ENCODE measurements at places on chromosomes 6 and 20.

- no peak for DNase-seq
Measured at GRCh38 chr20:41320976-41321375, 3.4 kb upstream of the ZHX3 start.

GRCh38 chr6:162940426-162940825 lies 212.7 kb downstream of the PACRG start:
- DNase-seq, result no peak

DNA sequence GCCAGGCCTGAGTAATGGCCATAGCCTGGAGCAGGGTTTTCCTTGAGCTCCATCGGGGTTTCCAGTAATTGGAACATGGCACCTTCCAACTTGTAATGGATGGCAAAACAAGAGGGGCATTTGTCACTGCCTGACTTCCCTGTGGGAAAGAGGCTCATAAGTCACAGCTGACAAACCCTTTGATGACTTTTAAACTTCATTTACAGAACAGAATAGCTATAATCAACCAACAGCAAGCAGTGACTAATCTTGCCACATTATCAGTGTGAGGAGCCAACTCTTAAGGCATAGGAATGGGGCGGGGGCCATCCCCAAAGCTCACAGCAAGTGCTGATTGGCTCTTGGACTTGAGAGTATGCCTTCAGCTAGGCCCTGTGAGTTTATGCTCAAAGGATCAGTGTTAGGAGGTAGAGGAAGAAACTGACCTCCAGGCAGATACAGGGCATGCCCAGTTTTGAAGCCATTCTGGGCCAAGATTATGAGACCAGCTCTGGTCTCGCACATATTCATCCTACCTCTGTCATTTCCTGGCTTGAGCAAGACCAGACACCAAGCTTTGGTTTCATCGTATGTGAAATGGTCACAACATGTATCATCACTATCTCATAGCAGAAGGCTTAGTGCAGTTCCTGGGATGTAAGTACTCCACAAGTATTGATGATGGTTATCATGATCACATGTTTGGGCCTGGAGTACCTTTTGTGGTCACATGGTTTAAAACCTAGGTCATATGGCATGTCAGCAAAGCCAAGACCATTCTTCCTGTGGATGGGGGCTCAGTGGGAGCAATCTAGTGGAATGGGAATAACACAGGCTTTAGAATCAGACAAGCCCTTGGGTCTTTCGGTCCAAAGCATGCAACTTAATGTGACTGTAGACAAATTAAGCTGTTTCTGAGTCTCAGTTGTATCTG lies 49.2 kb downstream of the EIF2S2 start:
- no peak for DNase-seq

GRCh38 chr20:45052698-45053429 lies 48.1 kb downstream of the KCNS1 start:
- DNase-seq, result no peak

DNA sequence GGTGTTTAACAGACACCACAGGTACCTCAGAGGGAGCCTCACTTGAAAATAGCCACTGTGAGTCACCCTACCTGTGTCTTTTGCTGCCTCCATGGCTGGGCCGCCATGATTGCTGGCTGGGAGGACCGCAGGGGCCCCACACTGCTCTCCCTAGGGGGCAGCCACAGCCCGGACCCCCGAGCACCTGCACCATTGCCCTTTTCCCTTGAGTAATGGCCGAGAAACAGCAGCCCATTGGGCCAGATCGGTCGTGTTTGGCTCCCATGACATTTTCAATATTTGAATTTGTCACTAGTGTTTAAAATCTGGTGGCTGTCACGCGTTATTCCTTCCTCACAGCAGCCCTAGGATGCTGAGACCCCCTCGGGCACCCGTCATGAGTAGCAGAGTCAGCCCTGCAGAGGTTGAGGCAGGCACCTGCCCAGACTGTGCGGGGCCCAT lies 6.7 kb downstream of the ZBP1 start:
- no peak for DNase-seq

GRCh38 chr20:54611708-54612412 lies 136.5 kb downstream of the DOK5 start:
- DNase-seq, result no peak

DNA sequence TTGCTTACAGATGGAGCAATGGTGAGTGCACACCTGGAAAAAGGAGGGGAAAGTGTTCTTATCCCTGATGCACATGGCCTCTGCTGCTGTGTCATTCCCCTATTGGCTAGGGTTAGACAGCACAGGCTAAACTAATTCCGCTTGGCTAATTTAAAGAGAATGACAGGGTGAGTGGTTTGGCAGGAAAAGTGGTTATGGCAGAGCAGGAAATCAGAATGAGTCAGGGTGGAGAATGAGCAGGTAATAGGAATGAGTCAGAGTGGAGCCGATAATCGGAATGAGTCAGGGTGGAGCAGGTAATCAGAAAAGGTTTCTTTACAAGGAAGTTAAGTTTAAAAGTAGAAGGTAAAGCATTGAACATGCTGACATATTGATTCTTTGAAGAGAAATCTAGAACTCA lies 355.5 kb upstream of the HTR1E start:
- no peak for DNase-seq

GRCh38 chr20:13625304-13625979 lies 13.3 kb downstream of the TASP1 start:
- DNase-seq, result no peak

- no peak for DNase-seq
Measured at GRCh38 chr6:98454809-98455322, 379.5 kb upstream of the POU3F2 start.

GRCh38 chr20:63015662-63016361 lies 9.0 kb upstream of the BHLHE23 start:
- DNase-seq, result no peak

DNA sequence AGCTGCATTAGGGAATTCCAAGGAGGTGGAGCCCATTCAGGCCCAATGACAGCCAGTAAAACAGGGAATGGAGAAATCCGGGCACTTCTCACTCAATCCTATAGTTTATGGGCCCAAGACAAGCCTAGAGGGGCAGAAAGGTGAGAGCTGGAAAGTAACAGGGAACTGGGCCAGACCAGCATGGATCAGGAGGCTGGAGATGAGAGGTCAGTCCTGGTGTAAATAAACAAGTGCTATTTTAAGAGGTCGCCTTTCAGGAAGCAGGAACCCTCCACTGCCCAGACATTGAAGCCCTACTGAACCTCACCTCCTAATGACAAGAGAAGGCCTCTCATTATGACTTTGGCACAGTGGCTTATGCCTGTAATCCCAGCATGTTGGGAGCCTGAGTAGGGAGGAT lies 57.2 kb upstream of the TGM3 start:
- no peak for DNase-seq

DNA sequence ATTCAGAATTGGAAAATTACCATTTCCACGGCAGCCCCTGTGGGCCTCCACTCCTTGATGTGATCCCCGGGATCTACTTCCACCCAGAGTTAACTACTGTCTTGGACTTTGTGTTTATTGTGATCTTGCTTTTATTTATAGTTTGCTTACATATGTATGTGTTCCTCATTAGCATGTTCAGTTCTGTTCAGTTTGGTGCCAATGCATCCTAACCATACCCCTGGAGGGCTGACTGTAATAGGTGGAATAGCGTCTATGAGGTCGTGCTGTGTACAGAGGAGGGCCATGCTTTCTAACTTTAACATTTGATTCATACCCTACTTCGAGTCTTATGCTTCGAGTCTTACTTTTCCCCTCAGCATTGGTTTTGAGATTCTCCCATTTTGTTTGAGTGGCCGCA lies 104.3 kb upstream of the SLC24A3 start:
- no peak for DNase-seq

DNA sequence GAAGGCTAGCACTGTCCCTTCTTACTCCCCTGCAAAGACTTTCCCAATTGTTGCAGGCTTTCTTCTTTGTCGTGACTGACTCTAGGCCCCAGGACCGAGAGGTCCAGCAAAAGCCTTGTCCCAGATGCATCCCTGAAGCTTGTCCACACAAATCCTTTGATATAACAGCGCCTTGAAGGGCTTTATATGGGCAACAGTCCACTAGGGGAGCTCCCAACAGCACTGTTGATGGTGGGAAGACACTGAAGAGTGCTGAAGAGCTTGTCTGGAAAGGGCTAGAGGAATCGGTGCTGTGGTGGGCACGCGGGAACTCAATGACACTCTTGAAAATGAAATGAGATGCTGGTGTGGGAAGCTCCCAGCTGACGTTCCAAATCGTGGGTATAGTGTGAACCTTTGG lies 316.1 kb upstream of the CDH4 start:
- DNase-seq, result no peak

GRCh38 chr6:83313882-83314281 lies 117.0 kb downstream of the ME1 start:
- DNase-seq, result no peak

DNA sequence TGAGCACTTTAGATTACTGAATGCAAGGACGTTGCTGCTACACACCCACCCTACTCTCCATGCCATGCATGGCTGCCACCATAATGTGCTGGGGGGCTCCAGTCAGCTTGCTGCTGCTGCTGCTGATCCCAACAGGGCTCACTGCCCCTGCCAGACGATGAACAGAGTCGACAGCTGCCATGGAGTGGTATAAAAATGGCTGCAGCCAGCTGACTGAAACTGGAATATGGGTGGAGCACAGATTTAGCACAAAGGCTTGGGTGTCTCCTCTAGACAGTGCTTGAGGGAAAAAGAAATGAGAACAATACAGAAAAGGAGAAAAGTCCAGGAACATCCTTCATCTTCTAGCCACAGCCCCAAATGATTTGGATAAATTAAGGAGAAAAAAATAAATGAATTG lies 150.7 kb downstream of the PDSS2 start:
- no peak for DNase-seq

DNA sequence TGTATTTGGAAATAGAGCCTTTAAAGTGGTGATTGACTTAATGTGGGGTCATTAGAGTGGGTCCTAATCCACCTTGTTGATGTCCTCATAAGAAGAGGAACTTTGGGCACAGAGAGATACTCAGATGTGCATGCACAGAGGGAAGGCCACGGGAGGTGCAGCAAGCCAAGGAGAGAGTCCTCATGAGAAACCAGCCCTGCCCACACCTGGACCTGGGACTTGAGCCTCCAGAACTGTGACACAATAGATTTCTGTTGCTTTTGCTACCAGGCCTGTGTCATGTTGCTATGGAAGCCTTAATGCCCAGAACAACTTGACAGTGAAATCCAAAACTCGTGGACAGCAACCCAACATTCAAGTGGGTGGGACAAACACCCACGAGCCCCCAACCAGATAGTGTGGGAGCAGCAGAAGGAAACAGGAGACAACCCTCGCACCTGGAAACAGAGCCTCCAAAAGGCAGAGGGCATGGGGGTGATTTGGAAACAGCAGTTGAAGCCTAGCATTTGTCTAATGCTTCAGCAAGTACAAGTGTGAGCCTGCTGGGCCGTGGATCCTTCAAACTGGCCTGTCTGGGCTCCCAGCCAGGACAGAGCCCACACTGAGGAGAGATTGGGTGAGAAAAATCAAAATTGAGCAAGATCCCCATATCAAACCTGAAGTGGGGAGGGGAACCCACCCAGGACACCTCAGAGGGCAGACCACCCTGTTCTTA lies 201.0 kb upstream of the CST7 start:
- DNase-seq, result no peak

GRCh38 chr20:31497838-31498540 lies 16.3 kb upstream of the HM13 start:
- no peak for DNase-seq

DNA sequence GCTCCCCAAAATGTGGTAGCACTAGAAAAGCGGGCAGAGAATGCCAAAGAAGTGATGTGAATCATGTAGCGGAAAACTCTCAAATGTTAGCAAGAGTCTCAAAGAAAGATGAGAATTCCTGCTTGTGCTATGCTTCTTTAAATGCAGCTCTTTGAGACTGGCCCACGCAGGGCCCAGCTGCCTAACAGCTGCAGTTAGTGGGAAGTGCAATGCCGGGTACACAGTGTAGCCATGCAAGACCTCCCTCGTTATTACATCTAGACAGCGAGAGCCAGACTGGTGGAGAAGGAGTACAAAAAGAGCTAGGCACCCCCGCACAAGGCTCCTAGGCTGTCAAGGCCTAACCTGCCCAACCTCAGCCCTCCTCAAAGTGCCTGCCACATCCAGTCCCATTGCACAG lies 201.7 kb upstream of the PRDM1 start:
- DNase-seq, result no peak

- DNase-seq, result no peak
Measured at GRCh38 chr20:16066571-16066970, 506.7 kb downstream of the KIF16B start.

- no peak for DNase-seq
Measured at GRCh38 chr20:11031300-11031699, 357.5 kb upstream of the JAG1 start.

DNA sequence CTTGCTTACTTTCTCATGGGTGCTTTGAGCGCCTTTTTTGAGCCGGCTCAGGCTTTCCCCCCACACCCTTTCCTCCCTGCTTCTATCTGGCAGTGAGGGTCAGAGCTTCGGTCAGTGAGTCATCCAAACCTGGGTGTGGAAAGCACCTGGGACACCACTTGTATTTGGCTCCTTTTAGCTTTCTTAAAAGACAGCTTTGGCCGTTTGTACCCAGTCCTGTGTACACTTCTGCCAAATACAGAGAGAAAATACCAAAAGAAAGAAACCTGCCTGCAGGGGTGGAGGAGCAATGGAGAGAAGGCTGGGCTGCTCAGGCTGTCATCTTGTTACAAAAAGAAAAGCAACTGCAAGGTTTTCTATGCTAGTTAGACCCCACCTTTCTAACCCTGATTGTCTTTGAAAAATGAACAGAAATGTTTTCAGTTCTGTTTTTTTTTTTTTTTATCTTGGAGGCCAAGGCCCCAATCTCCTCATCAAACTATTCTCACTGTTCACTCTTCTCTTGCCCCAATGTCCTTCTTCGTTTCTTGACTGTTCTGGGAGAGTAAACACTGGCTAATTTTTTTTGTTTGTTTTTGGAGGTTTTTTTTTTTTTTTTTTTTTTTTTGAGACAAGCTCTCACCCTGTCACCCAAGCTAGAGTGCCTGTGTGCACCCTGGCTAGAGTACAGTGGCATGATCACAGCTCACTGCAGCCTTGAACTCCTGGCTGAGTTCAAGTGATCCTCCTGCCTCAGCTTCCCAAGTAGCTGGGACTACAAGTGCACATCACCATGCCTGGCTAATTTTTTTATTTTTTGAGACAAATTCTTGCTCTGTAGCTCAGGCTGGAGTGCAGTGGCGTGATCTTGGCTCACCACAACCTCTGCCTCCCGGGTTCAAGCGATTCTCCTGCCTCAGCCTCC lies 76.4 kb downstream of the SSR1 start:
- no peak for DNase-seq

- DNase-seq, result no peak
Measured at GRCh38 chr6:16333580-16333979, 95.2 kb downstream of the GMPR start.

GRCh38 chr6:53143710-53144109 lies 4.9 kb downstream of the GCM1 start:
- no peak for DNase-seq

DNA sequence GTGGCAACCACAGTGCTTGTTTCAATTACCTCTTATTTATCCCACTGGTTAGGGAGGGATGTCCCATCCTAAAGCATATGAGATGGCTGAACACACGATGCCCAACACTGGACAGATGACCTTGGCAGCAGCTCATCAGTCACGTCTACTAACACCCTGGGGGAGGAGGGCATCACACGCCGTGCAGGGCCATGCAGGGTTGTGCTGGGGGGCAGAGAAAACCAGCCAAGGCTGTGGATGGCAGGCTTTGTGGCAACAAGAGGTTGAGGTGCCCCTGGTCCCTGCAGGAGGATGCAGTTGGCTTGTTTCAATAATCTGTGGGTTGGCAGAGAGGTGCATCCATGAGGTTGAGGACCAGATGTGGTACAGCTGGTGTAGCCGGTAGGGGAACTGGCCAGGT lies 293.7 kb upstream of the SULF2 start:
- no peak for DNase-seq

- DNase-seq, result no peak
Measured at GRCh38 chr20:18011482-18011881, 42.7 kb downstream of the MGME1 start.

All from iPS DF 6.9 (cell line).